ENCODE measurements at places on chromosomes 12 and 14.

- no peak for DNase-seq
These were observed 2.8 kb downstream of the TCP11L2 start for GRCh38 chr12:106305376-106305775.

- DNase-seq = no peak
These were observed 452.7 kb upstream of the PDE3A start for GRCh38 chr12:19915392-19916195.

DNA sequence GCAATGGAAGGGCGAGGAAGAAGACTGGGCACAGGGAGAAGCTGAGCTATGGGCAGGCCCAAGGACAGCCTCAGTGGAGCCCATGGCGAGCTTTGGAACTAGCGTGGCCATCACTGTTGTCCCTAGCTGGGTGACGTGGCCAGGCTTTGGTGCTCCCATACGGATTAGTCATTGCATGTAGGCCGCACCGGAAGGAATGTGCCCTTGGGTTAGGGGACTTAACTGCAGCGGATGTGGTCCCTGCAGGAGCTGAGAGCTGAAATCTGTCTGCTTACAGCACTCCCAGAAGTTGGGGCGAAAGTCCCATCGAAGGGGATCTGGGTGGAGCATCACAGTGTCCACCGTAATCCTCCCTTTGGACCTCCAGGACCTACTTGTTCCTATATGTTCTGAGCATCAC is 133.7 kb downstream of the PAPOLA start:
- DNase-seq = no peak

GRCh38 chr12:52506858-52507715 is 13.1 kb downstream of the KRT5 start:
- peak; percentile 25 for DNase-seq
